HFFc6 (cell line): ENCODE measurements at places on chromosomes 7 and 10.

DNA sequence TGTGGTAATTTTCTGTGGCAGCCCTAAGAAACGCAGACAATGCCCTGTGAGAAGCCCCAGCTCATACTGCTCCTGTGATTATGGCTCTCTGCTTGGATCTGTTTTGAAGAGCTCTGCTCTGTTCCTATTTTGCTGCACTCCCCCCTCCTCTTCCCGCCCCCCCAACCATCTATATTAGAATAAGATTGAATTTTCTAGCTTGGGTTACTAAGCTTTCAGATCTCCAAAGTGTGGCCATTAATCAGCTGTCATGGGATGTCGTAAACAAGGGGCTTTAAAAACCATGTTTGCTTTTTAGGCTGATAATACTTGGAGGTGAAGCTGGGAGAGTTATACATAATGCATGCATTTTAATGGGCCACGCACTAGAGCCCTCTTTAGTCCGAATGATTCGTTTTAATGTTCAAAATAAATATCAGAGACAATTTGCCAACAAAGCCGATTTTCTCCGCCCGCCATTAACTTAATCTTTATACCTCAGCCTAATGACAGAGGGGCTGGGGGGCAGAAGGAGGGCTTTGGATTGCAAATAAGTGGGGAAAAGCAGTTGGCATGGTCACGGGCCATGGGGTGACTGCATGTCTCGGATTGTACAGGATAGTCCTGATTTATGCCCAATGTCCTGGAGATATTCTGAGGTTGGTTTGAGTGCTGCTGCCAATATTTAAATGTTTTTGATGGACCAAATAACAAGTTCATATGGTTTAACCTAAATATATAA is 165.5 kb downstream of the RPS24 start:
- DNase-seq: no peak

- no peak for DNase-seq
These were observed 86.6 kb downstream of the ITGB8 start for GRCh38 chr7:20417260-20417659.

DNA sequence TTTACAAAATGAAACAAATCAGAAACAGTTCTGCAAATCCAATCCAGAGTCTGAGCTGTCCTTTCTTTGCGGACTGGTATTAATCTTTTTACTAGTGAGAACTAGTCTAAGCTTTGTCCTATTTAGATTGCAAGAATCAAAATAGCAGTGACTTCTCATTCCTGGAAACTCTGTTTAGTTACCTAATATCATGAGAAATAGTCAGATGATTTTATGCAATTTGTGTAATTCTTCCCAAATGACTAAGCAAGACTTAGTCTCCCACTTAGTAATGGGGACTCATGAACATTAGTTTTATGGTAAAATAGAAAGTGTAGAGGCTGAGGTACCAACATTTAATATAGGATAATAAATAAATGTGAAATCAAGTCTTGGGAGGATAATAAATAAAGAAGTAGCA is 341.3 kb downstream of the DNAJB9 start:
- DNase-seq: no peak

- DNase-seq: peak; percentile 48
These were observed 102.8 kb upstream of the ZNF438 start for GRCh38 chr10:31134311-31134952.

DNA sequence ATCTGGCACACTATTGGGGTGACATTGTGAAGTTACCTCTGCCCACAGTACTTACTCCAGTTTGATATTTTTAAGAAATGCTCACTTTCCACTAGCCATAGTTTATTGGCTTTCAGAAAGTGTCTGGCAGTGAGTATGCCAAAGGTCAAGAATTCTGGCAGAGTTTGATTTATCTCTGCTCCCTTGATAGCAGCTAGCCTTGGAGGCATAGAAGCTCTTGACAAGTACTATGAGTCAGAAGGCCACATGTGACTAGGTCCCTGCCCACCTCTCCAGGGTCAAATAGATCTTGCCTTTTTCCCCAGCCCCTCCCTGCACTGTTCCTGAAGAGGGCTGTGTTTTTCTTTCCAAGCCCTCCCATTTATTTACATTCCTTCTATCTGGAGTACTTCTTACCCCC is 202.2 kb downstream of the AUTS2 start:
- DNase-seq: no peak

DNA sequence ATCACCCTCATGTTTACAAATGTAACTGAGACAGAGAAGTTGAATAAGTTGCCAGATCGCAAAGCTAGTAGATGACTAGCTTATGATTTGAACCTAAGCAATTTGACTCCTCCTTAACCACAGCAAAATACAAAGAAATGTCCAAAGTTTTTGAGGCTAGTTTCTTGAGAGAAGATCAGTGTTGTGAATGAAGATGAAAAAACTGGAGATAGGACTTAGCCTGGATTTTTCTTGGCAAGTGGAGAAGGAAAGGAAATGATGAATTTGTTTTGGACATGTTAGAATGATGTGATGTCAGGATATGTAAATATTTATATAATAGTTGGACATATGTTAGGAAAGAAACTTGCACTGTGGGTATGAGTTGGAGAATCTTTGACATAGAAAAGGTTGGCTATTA is 149.8 kb downstream of the LSMEM1 start:
- DNase-seq: no peak

GRCh38 chr7:122842971-122843370 is 43.3 kb downstream of the CADPS2 start:
- DNase-seq: no peak

GRCh38 chr7:21480693-21481403 is 53.0 kb downstream of the SP4 start:
- DNase-seq: no peak

GRCh38 chr7:133829336-133829897 is 297.7 kb upstream of the LRGUK start:
- DNase-seq: peak; percentile 21

DNA sequence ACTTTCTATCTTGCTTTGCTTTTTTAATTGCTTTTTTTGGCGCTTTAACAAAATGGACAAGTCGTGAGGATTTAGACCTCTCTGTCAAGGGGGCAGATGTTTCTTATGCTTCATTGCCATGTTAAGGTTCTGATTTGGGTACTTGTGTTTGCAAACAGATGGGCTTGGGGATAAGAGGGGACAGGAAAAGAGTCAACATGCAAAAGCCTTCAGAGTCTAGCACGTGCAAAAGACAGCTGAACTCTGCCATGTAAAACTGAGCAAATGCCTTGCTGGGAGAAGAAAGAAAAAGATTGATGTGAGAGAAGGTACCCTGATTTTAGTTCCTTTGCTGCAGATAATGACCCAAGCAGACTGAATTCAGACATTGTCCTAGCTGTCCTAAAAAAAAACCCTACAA is 173.1 kb downstream of the KIAA1217 start:
- no peak for DNase-seq

DNA sequence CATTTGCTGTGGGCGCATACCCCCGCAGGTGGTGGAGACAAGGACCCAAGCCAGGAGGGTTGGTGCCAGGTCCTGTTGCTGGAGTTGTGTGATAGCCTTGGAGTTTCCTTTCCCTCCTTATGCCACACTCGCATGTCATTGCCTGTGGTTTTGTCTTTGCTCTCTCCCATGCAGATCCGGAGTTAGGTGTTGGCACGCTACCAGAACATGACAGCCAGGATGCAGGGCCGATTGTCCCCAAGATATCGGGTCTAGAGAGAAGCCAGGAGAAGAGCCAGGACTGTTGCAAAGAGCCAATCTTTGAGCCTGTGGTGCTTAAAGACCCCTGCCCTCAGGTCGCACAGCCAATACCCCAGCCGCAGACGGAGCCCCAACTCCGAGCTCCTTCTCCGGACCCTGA is 369.2 kb upstream of the GALNT17 start:
- DNase-seq: no peak

GRCh38 chr10:46286991-46287693 is at the start of gene ANTXRL:
ANTXRL (plus strand) TSS chr10:46286997; CDS start chr10:46287263, 266 bp downstream.
- DNase-seq: no peak

DNA sequence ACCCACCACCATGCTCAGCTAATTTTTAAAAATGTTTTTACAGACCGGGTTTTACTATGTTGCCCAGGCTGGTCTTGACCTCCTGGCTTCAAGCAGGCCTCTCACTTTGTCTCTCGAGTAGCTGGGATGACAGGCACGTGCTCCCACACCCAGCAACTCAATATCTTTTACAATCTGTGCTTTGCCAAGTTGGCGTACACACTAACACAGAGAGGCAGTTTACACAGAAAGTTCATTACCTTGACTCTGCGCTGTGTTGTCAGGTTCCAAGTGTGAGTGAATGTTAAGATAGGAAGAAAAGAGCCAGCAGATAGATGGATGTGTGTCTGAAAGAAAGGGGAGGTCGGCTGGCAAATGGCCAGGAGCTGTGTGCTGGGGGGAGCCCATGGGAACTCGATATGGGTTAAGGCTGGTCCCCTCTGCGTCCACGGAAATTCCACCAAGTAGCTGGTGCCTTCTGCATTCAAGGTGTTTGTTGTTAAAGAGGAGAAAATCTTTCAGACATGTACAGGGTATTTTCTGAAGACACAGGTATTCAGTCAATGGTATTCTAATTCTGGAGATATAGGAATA is 299.8 kb downstream of the CAMK1D start:
- DNase-seq: no peak

DNA sequence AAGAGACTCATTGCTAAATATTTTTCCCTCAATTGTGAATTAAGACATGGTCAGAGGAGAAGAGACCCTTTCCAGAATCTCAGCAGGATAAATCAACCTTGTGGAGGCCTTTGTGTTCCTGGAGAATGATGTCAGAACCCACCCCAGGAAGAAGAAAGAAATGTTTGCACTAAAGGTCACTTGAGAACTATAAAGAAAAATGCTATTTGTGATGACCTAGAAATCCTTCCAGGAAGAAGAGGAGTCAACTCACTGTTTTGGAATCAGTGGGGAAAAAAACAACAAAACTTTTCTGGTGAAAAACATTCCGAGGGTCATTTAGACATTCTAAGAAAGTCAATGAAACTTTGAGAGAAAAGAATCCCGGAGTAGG is 129.1 kb upstream of the ANKRD1 start:
- DNase-seq: no peak

DNA sequence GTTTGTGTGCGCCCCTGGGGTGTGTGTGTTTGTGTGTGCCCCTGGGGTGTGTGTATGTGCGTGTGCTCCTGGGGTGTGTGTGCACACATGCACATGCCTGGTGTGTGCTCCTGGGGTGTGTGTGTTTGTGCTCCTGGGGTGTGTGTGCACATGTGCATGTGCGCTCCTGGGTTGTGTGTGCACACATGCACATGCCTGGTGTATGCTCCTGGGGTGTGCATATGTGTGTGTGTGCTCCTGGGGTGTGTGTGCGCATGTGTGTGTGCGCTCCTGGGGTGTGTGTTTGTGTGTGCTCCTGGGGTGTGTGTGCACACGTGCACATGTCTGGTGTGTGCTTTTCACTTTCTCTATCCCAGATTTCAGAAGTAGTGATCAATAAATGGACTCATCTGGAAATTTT is 321.0 kb downstream of the WDR37 start:
- no peak for DNase-seq

DNA sequence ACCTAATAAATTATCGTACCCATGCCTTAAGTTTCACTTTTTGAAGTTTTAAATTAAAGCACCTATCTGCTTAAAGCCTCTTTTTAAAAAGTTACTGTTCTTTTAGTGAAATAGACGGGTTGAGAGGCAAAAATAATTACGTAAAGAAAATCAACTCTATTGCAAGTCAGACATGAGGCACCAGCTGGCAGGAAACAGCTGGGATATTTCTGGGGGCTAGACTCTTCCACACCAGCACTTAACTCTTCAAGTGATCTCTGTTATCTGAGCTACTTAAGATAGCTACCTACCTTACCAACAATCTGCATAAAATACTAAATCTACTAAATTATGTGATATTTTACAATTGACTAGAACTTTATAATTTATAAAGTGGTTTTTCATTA is 35.8 kb downstream of the GBF1 start:
- DNase-seq: no peak

- DNase-seq: no peak
These were observed 100.6 kb downstream of the BAMBI start for GRCh38 chr10:28777911-28778310.

DNA sequence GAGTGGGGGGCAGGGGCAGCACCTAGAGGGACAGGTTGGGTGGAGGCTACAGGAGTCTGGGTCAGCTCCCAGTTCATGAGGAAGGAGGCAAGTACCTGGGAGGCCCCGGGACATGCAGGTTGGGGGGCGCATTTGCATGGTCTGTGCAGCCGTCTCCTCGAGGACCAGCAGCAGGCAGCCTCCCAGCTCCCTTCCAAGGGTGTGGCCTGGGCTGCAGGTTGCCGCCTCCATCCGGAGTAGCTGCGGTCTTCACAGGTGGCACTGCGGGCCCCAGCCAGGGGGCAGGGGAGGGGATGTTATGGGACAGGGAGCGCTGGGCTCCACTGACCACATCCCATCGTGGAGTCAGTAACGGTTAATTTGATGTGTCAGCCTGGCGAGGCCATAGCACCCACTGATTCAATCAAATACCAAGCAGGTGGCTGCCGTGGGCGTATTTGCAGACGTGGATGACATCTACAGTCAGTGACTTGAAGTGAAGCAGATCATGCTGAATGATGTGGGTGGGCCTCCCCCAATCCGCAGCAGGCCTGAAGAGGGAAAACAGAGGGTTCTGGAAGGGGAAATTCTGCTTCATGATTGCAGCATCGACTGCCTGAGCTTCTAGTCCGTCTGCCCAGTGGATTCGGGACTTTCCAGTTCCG is 81.6 kb downstream of the PRKAG2 start:
- DNase-seq: no peak

GRCh38 chr10:129871966-129872365 is 92.1 kb downstream of the EBF3 start:
- no peak for DNase-seq

DNA sequence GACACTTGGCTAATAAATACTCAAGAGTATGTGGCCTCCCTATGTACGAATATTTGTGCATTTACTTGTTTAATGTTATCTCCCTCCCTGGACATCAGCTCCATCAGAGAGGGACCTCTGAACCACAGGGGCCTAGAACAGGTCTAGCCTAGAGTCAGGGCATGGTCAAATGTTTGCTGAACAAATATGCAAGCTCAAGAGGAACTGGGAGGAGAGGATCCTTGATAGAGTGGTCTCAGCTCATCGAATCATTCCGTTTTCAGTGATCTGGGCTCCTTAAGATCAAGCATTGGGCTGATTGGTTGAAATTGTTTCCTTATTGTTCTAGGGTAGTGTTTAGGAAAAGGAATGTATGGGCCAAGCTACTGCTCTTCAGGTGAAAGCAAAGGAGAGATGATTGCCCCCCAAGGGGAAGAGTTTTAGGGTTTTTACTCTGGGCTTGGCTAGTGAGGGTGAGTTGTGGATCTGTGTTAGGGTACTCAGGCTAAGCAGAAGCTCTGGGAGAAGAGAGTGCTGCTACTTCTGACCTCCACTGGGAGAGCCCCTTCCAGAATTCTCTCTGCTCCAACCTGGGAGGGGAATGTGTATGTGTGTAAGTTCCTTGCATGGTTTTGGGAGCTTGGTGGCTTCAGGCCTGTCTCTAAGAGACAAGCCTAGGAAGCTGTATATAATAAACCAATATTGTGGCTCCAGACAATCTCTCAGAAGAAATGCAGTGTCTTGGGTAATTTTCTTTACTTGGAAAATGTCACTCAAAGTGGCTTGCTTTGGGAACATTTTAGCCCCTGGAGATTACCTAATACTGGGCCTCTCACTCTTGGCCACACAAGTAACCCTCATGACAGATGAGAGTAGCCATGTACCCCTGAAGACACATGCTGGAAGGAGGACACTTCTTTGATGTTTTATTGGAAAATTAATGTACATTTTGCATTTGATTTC is 110.0 kb downstream of the EMX2 start:
- DNase-seq: no peak
